Hematopoietic multipotent progenitor cell treated with erythropoietin and hydrocortisone succinate and interleukin-3 and kit ligand, for 17 days (in vitro differentiated cells): ENCODE measurements at places on chromosomes 4 and X.

GRCh38 chr4:125045311-125045710 lies 269.4 kb upstream of the FAT4 start:
- no peak for DNase-seq

GRCh38 chr4:147786531-147786930 lies 54.6 kb downstream of the ARHGAP10 start:
- DNase-seq: no peak

GRCh38 chr4:83490876-83491450 lies 6.1 kb upstream of the ABRAXAS1 start:
- DNase-seq: peak; percentile 62

DNA sequence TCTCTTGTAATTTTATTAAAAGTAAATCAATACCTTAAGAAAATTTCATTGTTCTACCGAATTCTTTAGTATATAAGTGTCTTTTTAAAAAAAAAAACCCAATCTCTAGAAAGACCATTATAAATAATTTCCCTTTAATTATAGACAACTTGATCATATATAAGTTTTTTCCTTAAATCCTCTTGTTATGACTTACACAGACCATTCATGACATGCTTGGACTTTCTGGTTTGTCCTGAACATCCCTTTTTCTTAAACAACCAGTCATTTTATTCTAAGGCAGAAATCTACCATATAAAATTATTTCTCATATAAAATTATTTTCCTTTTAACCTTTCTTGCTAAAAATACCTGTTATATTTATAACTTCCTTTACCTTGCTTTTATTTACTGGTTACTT lies 15.4 kb upstream of the FHDC1 start:
- no peak for DNase-seq

GRCh38 chrX:108299101-108299591 lies 139.1 kb downstream of the COL4A6 start:
- no peak for DNase-seq

DNA sequence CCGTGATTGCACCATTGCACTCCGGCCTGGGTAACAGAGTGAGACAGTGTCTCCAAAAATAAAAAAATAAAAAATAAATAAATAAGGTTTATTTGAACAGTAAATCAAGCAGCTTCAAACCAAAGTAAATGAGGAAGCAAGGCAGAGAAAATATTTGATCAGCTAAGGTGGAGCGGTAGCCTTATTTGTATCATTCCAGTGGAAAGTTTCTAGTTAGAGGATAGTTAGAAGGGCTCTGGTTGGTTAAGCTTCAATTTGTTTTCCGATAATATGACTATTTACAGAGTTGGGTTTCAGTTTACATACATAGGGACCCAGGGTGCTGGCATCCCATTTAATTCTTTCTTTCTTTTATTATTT lies 21.8 kb upstream of the OPHN1 start:
- no peak for DNase-seq

- DNase-seq: no peak
These were observed 99.2 kb upstream of the ARSJ start for GRCh38 chr4:114078636-114079035.

- no peak for DNase-seq
These were observed 16.9 kb upstream of the PHEX start for GRCh38 chrX:22015139-22015750.
